ENCODE measurements at places on chromosomes 1 and 21. TPM values are rescaled to one million over a fixed set of nuclear protein-coding genes. Genes with fewer than 3 reads are reported as not detected.

KRTAP10-7 gene
- total RNA-seq = not detected

DNA sequence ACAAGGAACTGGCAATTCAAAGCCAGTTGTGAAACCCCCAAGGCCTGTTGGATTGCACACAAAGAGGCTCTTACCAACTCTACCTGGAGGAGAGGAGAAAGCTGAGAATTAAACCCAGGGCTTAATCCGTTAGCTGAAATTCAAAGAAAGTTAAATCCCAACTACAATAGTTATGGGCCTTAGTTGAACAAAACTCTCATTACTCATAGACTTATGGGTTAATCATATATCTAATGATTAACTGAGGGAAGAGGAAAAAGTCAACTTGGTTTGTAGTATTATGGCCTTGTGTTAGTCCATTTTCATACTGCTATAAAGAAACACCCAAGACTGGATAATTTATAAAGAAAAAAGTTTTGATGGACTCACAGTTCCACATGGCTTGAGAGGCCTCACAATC lies 838.2 kb upstream of the ADGRL2 start:
- no peak for DNase-seq

- no peak for DNase-seq
Measured at GRCh38 chr21:27362249-27362648, 395.4 kb upstream of the ADAMTS5 start.

PPIAL4G gene
- not detected for total RNA-seq

ZNF593 gene
- 23.1 TPM for total RNA-seq

ABCA4 gene
- 0.31 TPM for total RNA-seq

GRCh38 chr1:178543290-178543607 lies 30.3 kb downstream of the TEX35 start:
- DNase-seq = no peak

DNA sequence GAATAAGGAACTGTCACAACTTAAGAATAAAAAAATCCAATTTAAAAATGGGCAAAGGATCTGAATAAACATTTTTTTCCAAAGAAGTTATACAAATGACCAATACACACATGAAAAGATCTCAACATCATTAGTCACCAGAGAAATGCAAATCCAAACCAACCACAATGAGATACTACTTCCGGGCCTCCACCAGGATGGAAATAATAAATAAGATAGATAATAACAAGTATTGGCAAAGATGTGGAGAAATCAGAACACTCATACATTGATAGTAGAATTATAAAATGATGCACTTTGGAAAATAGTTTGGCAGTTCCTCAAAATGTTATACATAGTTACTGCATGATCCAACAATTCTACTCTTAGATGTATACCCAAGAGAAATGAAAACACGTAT lies 18.7 kb downstream of the ZSWIM5 start:
- DNase-seq = no peak

RPE65 gene
- total RNA-seq = not detected

RASAL2 gene
- 32.4 TPM for total RNA-seq

- no peak for DNase-seq
Measured at GRCh38 chr1:199857108-199857507, 170.4 kb upstream of the NR5A2 start.

DNA sequence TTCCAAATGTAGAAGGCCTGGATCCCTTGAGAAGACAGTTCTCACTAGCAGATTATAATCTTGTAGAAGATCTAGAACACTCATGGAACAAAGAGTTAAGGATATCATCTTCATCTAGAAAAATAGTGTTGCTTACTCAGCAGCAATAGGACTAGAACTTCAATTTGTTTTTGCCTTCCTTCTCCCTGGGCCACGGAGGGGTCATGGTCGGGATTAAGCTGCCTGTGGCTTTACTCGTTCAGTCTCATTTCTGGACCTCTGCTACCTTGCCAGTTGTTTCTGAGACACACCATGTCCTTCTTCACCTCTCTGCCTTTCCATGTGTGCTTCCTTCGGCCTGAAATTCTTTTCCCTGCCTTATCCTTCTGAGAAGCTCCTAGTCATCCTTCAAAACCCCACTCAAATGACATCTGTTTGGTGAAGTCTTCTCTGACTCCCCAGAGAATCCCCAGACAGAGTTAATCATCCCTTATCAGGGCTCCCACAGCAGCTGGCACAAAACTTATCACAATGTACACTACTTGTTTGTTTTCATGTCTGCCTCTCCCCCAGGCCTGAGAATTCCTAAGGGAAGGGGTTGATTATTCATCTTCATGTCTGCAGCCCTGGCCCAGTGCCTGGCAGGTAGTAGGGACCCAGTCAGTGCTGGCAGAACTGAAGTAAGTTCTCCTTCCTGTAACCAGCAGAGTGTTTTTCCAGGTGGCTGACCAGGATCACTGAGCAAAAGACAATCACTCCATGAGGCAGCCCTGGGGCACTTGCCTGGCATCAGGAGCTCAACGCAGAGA lies 15.5 kb upstream of the SNX27 start:
- DNase-seq = peak; percentile 57

All from Calu3 (cell line).